Fibroblast of upper back skin (primary cell): ENCODE measurements at places on chromosomes 2 and 18.
A peak's percentile ranks its signal among the peaks of the same experiment; 100 is the strongest.

DNA sequence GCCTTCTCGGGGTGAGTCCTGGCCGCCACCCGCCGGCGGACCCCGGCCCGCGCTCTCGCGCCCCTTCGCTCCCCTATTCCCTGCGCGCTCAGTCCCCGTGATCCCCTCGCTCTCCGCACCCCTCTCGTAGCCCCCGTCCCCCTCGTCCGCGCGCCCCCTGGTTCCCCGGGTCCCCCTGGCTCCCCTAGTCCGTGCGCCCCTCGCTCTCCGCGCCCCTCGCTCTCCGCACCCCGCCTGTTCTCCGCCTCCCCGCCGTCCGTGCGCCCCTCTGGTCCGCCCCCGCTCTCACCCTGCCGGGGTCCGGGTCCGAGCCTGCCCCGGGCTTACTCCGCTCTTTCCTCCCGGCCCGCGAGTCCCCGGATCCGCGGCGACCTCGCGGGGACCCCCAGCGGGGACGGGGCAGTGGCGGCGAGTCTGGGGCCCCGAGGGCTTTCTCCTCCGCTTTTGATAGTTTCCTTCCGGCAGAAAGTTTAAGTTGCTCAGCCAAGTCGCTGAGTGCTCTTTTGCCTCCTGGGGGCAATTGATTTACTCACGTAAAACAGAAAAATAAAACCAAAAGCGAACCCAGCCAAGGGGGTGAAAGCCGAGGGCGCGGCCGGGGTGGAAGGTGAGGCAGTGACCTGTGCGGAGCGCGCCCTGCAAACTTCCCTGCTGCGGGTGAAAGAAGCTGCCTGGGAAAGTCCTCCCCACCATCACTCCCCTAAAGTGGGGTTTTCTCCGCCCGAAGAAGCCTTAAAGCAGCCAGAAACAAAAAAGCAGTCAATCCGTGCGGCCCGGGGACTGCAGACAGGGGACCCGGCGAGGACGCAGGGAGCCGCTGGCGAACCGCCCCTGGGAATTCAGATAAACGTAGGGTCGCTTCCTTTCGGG is 568 bp downstream of the RAB31 start:
- DNase-seq: no peak

GRCh38 chr18:48057018-48057417 is 126.6 kb upstream of the SMAD2 start:
- DNase-seq: no peak

DNA sequence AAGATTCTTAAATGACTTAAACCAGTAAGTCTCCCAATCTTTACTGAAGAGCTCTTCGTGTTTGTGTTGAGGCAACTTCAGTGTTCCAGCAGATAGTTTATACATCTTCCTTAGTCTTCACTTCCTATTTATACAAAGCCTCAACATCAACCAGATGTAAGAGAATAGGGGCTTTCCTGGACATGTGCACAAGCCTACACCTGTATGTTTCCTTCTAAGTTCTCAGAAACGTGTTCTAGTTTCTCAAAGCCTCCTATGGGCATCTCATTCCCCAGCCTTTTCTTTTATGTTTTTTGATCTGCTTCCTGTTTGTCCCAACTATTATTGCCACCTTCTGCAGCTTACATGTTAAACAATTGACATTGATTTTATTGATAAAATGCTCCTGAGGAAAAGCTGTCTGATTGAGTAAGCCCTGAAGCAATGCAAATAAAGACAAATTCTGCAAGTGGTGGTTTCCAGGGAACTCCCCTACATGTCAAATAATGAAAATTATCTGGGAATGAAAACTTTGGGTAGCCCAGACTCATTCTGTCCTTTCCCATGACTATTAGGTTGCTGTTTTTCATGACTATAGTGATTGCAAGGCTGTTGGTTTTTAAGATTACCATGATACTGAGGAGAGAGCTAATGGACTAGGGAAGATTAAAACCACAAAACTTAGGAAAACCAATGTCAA is 663.3 kb upstream of the ACVR2A start:
- DNase-seq: no peak

- no peak for DNase-seq
Observed at GRCh38 chr2:145655165-145655765, 1135.3 kb upstream of the ZEB2 start.

DNA sequence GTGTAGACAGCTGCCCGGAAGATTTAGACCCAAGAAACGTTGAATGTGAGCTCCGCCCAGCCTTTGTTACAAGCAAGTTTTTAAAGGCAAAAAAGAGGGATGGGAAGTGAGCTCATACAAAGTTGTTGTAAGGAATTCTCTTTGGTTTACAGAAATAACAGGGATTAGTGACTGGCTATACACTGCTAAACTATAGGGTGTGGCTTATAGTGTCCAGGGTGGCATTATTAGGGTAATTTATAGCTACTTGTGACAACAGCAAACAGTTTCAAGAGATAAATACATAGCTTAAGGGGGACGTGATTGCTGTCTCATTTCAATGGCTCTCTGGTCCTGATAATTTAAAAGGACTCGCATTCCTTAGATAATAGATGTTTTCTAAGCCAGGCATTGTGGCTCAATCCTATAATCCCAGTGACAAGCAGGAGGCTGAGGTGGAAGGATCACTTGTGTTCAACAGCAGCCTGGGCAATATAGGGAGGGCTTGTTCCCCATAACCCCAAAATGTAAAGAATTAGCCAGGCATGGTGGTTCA is 66.5 kb upstream of the TGIF1 start:
- no peak for DNase-seq

DNA sequence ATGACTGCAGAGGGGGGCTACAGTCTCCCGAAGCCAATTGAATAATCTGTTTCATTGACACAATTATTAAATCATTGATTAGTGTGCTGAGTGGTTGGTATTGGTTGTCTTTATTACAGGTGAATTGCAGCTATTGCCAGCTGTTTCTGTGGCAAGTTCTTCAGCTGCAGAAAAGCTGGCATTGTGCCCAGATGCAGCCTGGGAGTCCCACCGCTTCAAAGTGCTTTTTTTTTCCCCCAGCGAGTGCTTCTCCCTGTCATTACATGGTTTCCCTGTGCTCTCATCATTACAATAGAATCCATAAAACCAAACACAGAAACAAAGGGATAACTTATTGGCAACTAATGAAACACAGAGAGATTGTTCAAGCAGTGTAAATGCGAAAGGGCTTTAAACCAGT is 164.7 kb downstream of the GRB14 start:
- DNase-seq: peak; percentile 43

- DNase-seq: no peak
Observed at GRCh38 chr2:98350411-98350810, 4.2 kb downstream of the CNGA3 start.

- DNase-seq: peak; percentile 81
Observed at GRCh38 chr2:68121873-68122679, 35.6 kb upstream of the PNO1 start.

DNA sequence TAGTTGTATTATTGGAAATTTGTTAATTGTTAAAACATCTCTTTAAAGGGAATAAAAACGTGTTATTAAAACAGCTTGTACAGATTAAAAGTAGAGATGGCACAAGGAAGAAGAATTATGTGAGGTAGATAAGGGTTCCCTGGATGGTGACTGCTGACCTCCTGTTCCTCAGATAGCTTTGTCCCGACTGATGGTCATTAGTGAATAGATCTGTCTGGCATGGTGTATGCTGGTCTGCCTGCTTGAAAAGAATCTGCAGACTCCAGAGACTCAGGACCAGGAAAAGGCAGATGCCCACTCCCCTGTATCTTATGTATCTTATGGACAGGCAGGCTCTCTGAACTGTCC is 5.6 kb upstream of the FARP2 start:
- no peak for DNase-seq

DNA sequence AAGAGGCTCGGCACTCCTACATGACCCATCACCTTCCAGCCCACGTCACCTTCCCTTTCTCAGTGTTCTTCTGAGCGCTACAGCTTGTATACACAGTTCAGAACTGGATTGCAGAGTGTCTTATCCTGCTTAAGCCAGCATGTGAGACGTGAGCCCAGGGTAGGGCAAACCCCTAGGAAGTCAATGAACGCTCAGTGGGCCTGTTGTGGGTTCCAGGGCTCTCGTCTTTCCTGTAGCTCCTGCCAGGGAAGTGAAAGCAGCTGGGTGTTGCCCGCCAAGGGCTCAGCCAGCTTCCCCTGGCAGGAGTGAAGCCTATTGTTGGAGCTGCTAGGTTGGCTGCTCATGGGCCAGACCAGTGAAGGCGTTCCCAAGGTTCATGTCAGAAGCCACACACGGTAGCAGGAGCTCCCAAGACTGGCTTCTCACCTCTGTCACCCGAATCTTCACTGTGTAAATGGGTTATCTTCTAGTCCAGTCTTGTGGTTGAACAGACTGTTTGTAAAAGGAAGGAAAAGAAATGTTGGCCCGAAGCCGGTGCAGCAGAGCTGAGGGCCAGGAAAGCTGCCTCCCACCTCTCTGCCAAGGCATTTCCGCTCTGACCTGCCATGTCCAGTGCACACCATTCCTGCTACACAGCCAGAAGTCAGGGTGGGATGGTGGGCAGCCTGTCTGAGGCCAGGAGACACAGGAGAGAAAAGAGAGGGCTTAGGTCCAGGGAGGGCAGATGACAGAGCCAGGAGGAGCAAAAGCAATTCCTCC is 69.6 kb upstream of the RMDN2 start:
- DNase-seq: no peak

GRCh38 chr2:84776011-84776410 is 104.9 kb downstream of the TRABD2A start:
- no peak for DNase-seq

- no peak for DNase-seq
Observed at GRCh38 chr18:79849328-79850207, 51.8 kb downstream of the KCNG2 start.

DNA sequence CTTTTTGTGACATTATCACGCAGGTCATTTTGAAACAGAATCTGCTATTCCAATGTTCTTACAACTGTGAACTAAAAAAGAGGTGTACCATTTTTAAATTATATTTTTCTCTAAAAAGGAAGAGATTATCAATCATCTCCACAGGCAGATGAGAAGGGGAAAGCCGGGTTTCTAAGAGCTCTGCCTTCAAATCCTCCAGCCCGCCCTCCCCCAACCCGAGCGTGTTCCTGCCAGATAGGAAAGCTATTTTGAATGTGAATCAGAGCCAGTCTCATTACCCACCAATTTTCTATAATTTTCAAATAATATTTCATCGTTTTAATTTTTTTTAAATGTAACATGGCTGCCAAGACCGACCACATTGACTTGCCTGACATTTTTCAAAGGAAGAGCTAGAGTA is 65.9 kb downstream of the KCNF1 start:
- peak; percentile 10 for DNase-seq

DNA sequence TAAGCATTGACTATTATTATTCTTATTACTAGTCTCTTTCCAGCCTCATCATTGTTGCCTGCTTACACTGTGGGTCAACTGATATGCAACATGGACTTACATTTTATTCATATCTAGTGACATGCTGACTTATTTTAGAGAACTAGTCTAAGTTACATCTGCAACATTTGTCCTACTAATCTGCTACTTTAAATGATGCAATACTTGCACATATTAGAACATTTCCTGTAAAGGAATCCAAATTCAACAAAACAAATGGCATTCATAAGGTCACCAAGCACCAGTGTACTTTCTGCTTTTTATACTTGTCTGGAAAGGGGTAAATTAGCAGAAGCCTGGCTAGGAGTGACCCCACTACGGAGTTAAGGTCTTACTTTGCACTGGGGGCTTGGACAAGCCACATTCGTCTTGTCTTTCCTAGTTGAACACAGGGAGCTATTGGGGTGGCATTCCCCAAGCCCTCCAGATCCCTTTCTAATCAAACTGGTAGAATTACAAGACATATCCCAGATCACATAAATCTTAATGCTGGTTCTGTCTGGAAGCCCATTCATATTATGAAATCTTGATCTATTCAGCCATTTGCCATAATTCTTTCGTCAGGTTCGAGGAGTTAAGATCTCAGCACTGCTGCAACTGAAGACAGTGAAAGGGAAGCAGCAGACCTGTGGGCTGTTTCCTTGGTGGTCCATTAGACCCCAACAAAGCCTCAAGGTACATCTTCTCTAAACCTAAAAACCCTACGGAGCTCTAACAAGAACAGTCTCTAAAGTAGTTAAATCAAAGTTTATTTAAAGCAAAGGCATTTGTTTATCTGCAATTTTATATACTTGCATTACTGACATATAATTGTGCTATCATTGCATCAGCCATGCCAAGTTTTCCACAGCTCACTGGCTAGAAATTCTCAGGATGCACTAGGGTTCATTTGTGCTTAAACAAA is 49.9 kb upstream of the RTN4 start:
- peak; percentile 88 for DNase-seq

DNA sequence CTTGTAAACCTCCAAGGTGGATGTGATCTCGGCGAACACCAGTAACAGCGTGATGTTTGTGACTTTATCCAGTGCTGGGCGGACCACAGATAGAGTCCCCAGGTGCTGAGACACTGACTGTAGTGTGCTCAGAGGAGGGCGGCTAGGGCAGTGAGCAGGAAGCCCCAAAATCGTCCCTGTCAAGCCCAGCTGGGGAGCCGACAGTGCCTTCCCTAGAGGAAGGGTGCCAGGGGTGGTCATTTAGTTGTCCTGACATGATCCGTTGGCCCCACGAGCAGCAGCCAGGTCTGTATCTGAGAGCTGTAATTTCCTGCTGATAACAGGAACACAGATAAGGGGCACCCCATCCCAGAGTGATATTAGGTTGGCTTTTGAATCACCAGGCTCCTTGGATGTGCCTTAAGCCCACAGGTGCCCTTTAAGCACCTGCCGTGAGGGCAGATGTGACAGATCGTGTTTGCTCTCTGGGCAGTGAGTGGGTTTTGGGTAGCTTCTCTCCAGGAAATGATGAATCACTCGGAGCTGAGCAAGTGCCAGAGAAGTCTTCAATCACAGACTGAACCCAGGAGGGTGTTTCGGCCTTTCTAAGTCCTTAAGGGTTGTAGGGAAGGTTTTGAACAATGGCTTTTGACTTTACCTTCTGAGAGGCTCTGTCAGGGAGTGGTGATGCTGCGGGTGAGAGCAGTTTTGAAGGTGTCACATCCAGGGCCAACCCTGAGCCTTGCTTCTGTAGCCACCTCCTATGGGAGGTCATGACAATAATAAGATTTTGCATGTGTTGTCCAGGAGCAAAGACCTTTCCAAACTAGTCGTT is 7.7 kb downstream of the LPIN1 start:
- peak; percentile 36 for DNase-seq

DNA sequence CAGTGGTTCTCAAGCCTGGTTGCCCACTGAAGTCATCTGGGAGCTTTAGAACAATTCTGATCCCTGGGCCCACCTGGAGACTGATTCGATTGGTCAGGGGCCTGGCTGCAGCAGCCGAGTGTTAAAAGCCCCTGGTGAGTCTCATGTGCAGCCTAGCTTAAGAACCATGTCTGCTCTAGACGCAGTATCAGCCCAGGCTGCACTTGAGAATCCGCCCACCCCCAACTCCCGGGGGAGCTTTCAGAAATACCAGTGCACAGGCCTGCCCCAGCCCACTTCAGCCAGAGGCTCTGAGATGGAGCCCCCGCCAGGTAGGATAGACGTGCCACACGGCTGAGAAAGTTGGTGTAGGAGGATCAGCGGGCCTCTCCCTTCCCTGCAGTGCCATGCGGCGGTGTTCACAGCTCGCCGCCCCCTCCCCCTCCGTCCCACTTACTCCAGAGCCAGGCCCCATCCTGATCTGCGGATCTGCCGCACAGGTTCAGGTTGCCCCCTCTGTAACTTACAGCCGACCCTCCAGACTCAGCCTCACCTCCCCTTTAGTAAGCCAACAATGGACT is 209.0 kb upstream of the RAB12 start:
- no peak for DNase-seq
